AG04450 (cell line): ENCODE measurements at places on chromosomes 5 and 9.

- no peak for DNase-seq
Observed at GRCh38 chr5:171795381-171795780, 9.8 kb downstream of the SMIM23 start.

DNA sequence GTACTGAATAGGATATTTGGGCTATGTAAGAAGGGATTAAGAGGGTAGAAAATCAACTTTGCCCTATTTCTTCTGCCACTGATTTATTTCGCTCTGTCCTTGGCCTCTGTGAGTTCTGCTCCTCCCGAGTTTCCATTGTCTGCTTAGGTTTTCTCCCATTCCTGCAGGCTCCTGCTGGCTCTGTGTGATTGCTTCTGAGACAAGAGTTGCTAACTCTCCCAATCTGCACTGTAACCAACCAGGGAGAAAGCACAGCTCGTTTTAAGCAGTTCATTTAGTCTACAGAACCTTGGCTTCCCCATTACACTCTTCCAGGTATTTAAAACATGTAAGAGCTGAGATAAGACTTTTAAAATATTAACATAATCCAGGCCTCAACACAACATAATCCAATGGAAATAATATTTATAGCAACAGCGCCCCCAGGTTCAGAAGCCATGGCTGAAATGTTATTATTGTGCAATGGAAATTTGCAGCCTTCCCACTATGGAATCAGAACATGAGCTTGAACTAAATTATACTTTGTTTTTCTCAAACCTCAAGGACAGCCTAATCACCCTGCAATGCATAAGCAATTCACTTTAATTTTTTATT is 203.5 kb downstream of the ERCC6L2 start:
- DNase-seq = no peak

- DNase-seq = peak; percentile 45
Observed at GRCh38 chr9:107276966-107277710, 5.9 kb upstream of the RAD23B start.

DNA sequence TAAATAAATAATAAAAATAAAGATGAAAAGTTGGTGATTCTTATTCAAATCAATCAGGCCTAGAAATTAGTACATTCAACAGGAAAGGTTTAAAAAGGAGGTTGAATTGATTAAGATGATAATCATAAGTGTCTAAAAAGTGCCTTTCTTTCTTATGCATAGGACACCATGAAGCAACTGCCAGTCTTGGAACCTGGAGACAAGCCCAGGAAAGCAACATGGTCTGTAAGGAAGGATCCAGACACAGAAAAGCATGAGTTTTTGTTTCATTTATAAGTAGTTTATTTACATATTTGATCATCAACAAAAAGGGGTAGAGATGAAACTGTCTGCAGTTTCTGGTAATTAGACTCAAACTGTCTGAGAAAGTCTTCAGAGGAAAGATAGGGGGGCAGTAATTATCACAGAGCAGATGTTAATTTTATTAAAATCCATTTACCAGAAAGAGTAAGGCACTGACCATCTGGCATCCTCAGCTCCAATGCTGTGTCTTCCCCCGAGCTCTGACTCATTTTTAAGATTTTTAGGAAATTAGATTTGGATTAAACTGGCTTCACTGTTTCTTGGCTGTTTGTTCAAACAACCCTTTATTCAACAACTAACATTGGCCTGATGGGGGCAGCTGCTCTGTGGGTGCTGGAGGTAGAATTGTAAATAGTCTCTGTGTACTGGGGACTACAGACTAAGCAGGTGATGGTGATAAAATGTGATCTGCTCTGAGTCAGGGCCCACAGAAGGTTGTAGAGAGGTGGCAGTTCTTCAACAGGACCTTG is 2.7 kb downstream of the RABEPK start:
- no peak for DNase-seq

DNA sequence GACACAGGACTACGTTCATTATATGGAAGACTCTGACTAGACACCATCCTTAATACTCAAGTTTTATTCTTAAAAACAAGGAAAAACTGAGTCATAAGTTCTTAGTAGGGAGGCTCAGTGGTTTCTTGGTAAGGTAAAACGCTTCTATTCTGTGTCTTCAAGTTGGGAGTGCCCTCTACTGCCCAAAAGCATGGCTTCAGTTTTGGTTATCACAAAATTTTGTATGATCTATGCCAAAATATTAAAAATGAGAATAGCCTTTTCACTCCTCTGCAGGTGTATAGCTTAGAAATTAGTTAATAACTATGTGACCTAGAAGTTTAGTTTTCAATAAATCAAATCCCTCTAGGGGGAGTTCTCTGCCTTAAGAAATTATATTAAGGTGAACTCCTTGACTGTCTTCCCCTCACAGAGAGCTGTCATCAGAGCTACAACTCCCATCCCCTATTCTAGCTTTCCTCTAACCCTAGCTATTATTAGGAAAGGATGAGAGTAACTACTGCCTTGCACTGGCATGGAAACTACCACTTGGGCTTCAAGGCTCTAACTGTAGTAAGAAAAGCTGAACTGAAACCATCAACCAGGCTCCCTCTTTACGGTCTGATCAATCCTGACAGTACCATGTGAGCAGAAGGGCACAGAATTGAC is 189.7 kb downstream of the GNAQ start:
- DNase-seq = no peak

DNA sequence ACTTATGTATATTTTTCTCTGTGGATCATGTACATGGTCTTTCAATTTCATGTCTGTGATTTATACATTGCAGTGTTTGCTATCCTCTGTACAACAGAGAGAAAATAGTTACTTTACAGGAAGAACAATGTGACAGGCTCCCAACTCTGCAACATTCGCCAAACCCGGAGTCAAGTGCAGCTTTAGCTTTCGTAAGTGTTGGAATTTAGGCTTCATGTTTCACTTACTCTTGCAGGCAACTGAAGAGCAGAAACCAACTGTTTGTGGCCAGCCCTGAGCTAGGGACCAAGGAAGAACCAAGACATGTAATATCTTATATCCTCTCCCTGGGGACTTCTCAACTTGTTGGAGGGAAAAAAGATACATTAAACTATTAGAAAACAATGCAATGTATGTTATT is 147.9 kb downstream of the C5orf15 start:
- DNase-seq = no peak

DNA sequence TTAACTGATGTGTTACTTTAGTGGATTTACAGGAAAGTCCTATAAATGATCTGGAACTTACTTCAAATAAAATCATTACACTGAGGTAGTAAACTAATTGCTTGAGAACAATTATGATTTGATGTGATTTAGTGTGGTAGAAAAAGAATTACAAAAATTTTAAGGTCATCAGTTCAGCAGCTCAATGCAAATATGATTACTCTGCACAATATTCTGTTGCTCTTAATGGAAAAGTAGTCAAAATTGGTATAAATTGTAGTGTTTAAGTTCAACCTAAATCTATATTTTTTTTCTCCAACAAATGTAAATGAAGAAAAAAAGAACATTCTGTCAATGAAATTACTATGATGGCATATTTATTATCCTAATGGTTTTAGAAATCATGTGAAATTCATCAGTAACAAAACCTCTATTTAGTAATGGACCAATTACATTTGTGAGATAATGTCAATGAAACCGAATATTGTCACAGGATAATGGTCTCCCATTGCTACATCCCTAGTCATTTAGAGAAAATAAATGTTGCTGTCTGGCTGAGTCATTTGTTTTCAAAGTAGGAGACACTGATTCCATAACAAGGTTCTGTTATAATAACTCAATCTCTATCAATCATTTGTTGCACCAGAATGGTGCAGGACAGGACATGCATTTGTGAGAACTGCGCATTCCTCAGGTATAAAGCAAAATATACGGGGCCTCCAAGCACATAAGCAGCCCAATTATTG is 177.1 kb downstream of the NFIB start:
- DNase-seq = no peak

DNA sequence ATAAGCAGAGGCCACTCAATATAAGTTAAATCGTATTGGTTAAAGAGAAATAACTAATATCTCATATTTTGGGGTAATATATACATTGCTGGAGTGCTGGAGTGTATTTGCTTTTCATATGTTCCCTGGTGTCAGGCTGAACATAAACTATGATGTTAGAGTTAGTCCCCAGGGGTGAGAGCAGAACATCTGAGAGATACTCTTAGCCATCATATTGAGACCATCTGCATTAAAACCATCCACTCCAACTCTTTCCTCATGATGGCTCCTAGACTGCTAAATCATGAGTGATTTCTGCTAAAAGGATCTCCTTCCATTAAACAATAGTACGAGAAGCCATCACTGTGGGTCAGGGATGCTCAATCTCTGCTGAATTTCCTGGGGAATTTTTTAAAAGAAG is 436.2 kb downstream of the DTWD2 start:
- no peak for DNase-seq

GRCh38 chr5:178786417-178786816 is 56.0 kb upstream of the ZNF354A start:
- no peak for DNase-seq

DNA sequence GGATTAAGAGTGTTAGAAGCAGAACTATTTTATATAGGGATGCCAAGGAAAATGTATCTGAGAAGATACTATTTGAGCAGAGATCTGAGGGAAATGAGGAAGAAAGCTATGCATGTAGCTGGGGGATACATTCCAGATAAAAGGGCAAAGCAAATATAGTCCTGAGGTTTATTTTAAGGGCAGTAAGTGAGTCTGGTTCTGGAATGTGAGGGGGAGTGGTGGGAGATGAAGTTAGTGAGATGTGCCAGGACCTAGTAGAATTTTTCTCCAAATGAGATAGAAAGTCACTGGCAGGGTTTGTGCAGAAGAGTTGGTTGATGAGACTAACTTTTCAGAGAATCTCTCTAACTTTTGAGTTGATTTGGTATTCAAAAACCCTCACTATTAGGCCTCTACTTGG is 374.7 kb downstream of the ADGRV1 start:
- DNase-seq = no peak

DNA sequence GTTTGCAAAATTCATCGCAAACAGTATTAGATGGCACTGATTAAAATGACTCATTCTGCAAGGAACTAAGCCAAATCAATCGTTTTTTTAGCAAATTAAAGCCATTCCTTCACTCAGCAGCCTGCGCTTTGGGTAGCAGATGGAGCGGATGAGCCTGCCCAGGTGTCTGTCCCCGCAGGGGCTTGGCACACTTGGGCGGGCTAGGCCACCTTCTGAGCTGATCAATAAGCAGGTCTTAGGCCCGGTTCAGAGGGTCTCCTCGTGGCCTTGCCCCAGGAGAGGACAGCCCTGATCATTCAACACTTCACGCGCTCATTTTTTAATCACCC is 78.0 kb upstream of the FCN1 start:
- no peak for DNase-seq

DNA sequence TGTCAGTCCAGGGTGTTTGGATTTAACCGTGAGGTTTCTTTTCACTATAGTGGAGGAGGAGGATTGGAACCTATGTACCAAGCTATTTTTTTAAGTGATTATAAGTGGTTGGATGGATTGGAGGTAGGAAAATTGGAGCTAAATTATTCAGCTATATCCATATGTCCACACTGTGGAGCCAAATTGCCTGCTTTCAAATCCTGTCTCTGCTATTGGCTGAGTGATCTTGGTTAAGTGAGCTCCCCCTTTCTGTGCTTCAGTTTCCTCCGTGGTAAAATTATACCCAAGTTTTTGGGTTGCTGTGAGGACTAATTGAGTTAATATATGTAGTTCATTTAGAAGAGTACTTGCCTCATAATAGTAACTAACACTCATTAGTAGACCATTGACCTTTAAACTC is 2.5 kb downstream of the CENPP start:
- peak; percentile 41 for DNase-seq

DNA sequence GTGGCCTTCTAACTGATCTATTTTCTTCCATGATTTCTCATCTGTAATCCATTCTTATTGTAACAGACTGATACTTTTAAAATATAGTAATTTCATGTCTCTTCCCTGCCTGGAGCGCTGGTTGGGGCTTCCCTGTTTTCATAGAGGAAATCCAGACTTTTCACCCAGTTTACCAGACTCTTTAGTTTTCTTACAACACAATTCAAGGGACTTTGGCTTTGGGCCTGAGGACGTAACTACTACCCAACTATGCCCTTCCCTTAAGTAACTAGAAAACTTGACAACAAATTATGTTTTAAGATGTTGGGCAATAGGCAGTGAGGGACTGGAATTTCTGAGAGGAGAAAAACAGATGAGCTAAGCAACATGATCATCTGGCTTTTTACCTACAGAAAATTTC is 289.6 kb downstream of the FGF10 start:
- DNase-seq = no peak

DNA sequence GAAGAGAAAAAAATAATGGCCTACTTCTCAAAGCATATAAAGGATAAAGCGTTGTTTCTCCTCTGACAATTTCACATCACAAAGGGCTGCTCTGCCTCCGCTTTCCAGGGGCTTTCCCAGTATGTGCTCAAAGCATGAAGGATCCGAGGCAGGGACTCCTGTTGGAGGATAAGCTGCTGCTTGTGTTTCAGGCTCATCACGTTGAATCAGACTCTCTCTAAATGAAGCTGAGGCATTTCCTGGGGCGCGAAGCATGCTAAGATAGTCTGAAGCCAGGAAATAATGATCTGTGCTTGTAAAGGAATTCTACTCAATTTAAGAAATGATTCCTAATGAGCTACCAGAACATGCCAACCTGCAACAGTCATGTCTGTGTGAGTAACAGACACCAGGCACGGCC is 97.5 kb downstream of the MARCHF11 start:
- no peak for DNase-seq

DNA sequence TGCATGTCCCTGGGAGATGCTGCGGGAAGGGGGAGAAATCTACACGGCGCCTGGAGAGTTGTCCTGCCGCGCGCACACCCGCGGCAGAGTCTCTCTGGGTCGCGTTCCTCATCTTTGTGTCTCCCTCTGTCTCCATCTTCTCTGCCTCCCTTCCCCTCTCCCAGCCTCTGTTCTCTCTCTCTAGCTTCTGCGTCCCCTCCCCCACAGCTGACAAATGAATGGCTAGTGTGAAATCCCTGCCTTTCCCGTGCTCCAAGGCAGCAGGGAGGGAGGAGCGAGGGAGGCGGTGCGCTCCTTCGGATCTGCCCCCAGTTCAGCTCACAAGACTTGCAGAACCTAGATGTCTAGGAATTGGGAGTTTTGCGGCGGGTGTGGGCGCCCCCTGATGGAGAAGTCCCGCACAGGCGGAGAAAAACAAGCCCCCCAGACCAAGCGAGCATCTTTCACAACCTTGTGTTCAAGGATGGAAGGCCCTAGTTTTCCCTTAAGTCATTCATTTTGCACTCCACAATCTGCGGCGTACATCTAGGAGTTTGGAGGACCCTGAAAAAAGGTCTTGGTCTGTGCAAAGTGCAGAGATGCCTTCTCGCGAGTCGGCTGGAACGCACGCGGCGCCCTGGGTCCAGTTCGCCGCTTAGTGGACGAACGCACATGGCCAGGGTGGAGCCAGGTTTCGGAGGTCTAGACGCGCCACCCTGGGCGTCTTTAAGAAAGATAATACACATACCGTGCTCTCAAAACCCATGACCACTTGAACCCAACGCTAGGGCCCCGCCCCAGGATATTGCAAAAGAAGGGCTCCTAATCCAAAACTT is 2.0 kb downstream of the VCAN start:
- peak; percentile 96 for DNase-seq

DNA sequence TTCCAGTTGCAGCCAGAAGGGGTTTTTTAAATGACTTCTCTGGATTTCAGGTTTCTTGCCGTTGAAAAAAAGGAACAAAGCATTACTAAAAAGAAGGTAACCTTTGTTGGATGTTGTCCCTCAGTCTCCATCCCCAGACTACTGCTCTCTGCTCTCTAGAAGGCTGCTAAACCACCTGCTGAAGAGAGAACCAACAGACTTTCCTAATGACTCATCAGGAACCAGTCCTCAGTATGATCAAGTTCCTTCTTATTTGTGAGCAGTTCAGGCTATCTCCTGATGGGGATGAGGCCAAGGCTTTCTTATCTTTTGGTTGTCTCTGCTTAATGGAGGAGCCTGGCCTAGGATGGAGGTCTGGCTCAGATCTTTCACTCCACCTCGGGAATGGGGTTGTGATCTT is 4.1 kb downstream of the KIF4B start:
- DNase-seq = no peak
